ENCODE measurements at places on chromosomes 3 and 15.

DNA sequence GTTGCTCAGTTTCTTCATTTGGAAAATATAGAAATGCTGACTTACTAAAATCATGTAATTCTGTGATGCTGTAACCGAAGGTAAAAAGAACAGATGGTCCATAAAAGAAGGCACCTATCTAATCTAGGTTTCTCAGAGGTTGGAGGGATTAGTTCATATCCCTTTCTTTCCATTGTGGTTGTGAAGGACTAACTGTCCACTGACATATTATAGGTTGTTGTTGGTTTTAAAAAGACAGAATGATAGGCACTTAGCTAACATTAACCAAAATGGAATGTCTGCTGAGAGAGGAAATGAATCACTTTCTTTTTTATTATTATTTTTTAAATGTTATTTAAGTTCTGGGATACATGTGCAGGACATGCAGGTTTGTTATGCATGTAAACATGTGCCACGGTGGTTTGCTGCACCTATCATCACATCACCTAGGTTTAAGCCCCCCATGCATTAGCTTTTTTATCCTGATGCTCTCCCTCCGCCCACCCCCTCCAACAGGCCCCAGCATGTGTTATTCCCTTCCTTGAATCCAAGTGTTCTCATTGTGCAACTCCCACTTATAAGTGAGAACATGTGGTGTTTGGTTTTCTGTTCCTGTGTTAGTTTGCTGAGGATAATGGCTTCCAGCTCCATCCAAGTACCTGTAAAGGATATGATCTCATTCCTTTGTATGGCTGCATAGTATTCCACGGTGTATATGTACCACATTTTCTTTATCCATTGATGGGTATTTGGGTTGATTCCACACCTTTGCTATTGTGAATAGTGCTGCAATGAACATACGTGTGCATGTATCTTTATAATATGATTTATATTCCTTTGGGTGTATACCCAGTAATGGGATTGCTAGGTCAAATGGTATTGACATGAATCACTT is 45.8 kb downstream of the ALDH1A2 start:
- no peak for DNase-seq

- no peak for DNase-seq
These were observed 10.4 kb downstream of the WDR48 start for GRCh38 chr3:39062180-39062579.

GRCh38 chr3:134239538-134239937 is 11.1 kb downstream of the RYK start:
- DNase-seq, result no peak

DNA sequence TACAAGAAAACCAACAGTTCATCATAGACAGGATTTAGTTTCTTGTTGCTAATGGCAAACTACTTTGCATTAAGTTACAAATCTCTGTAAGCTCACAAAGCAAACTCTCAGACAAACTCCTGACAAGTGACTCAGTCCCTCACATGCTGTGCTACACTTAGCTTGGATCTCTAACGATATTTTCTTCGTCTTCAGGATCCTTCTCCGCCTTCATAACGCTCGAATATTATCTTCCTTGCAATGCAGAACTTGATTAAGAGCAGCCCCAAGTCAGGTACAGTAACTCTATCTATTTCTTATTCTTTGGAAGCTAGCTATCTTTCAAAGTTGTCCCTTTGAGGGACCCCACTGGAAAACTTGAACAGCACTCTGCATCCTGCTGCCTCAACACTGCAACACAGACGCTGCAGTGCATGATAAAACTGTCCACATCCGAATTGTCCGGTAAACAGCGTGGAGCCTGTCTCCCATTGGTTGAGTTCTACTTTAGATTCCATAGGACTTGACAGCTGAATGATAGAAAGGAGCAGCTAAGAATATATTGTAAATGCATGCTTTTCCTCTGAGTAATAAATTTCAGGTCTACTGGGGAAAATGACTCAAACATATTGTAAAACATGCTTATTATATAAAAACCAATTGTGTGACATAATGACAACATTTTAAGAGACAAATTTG is 61.3 kb downstream of the UACA start:
- DNase-seq, result no peak

GRCh38 chr15:92596623-92597022 is 59.0 kb downstream of the FAM174B start:
- no peak for DNase-seq

GRCh38 chr15:66294157-66294931 is 976 bp downstream of the DIS3L start:
- DNase-seq, result peak; percentile 65

DNA sequence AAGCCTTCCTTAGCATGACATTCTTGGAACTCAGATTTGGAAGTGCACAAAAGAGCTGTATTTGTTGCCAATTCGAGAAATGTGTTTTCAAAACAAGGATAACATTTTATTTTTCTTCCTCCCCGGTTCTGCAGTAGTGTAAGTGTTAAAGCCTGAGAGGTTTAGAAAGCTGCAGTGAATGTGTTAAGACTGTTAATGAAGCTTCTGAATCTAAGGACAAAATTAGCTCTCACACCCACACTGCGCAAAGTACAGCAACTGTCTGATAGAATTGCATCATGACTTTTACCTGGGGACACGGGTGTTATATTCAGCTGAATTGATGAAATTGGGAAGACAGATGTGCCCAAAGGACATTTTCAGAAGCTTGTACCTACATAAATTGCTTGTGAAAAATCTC is 344.4 kb downstream of the CADM2 start:
- DNase-seq, result no peak

DNA sequence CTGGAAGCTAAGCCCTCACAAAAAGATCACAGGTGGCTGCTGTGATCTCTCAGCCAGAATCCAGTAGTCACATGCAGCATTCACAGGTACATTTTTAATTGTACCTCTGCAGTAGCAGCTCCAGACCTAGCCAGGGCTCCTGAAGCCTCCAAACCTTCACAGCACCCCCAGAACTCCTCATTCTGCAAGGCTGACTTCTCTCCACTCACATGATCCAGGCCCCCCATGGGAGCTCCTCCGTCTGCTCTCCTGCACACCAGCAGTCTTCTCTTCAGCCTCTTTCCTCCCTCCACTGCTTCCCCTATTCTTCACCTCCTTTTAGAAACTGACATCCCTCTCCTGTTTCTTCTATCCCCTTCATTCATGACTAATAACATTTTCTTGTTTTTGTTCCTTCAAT is 13.2 kb upstream of the CPEB1 start:
- DNase-seq, result no peak

DNA sequence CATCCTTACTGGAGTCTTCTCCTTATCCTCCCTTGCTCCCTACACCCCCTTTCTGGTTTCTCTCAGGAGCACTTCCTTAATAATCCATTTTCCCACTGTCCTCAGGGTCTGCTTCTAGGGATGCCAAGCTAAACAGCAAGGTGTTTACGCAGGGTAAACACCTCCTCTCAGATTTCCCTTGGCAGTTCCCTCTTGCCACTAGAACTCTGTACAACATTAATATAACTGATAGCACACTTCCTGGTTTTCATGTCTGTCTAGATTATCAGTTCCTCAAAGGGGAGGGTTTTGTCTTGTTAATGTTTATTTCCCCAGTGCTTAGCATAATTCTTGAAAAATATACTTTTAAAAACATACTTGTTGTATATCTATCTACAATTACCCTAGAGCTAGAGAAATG is 118.0 kb upstream of the SLC24A5 start:
- DNase-seq, result no peak

DNA sequence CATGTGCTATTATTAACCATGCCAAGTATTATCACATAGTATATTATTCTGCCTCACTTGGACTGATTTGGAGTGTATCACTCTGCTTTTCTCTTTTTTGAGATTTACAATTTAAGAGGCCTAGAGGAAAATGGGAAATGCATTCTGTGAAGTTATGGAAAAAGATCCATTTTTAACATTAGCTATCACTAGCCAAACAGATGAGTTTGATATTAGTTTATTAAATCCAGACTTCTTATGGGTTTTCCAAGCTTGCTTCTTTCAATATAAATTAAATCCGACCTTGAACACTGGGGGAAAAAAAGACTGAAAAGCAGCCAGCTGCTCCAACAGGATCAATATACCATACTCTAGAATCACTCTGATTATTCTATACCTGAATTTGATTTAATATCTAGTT is 30.1 kb upstream of the PLOD2 start:
- DNase-seq, result no peak

- DNase-seq, result no peak
These were observed 20.3 kb upstream of the PPP4R2 start for GRCh38 chr3:72976281-72976741.

GRCh38 chr15:58277333-58277732 is 139.2 kb downstream of the AQP9 start:
- no peak for DNase-seq

- no peak for DNase-seq
These were observed 21.0 kb downstream of the RFT1 start for GRCh38 chr3:53109190-53109589.

GRCh38 chr15:69126054-69126469 is 34.4 kb upstream of the GLCE start:
- DNase-seq, result peak; percentile 71

DNA sequence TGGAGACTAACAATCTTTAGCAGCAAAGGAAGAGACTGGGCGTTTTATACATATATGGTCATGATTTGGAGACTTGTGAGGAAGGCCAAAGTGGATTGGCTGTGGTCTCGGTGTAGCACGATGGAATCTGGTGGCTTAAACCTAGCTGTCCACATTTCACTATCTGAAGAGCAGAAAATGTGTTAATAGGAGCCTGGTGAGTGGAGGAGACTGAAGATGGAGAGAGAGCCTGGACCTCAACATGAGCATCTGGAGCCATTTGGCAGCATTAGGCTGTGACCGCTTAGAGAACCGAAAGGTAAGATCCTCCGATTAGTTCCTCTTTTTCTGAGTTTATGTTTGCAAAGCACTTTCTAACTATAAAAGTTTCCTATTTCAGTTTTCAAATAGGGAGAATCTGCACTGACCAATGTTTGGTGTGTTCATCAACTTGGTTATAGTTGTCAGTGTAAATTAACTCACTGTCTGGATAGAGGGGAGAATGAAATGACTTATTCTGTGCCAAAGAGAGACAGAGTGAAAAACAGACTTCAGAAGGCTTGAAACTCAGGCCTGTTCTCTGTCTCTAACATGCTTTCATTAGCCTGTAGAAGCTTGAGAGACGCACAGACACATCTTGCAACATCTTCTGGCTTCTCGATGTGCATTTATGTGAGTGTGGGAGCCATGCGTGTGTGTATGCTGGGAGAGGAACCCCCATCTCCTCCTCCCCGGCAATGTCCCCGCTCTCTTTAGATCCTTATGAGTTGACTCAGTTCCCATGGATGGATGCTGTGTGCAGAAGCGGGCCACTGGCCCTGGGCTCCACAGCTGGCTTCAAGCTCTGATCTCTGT is 244.7 kb upstream of the TBL1XR1 start:
- peak; percentile 65 for DNase-seq

GRCh38 chr15:64706011-64706911 is 69.1 kb downstream of the RBPMS2 start:
- no peak for DNase-seq

DNA sequence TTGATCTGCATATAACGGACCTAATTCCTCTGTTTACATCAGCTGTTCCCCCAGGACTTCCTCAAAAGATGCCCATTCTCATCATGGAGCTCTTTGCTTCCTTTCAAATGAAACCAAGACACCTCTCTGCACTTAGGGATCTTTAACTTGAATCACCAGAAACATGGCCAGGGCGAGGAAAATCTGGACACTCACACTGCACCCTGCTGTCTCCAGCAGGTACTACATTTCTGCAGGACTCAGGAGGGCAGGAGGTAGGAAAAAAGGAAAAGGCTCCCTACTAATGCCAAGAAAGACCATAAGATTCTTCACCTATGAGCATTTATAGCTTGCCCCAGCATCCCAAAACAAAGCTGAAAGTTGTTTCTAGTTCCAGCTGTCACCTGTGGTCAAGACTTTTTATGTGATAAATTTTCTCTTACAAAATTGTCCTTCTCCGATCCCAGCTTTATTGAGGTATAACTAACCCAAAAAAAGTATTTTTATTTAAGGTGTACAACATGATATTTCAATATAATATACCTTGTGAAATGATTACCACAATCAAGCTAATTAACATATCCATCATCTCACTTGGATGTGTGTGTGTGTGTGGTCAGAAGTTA is 87.3 kb upstream of the C15orf61 start:
- DNase-seq, result peak; percentile 47

- no peak for DNase-seq
These were observed 1.6 kb upstream of the CALML4 start for GRCh38 chr15:68206711-68207151.

DNA sequence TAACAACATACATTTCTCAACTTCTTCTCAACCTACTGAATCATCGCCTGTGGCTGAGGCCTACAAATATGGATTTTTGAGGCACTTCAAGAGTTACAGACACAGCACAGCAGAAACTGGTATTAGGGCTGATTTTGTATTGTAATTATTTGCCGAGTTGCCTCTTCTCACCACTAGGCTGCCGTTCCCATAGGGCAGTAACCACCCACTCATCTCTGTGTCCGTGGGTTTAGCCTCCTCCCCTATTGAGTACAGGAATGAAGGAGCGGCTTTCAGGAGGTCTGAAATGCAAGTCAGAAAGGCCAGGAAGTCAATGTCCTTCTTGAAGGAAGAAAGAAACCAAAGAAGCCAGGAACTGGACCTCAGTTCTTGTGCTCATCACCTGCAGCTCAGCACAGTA is 220.8 kb downstream of the MTHFS start:
- no peak for DNase-seq

DNA sequence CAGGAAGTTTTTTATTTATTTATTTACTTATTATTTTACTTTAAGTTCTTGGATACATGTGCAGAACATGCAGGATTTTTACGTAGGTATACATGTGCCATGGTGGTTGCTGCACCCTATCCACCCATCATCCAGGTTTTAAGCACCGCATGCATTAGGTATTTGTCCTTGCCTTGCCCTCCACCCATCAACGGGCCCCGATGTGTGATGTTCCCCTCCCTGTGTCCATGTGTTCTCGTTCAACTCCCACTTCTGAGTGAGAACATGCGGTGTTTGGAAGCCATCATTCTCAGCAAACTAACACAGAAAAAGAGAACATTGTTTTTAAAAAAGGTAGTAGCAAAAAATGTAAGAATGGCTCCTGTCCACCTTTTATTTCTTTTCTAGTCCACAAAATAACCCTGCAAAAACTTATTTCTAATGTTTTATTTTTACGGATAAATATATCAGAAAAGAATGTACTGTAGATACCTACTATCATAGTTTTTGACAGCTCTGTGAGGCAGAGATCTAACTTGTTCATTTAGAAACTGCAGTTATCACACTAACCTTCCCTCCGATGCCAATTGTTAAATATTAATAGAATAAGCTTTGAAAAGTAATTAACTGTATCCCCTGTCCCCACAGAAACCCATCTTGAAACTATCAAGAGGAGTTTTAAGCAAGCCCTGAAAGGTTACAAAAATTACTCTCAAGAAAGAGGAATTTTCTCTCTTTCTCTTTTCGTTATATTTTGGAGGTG is 189.2 kb downstream of the LPP start:
- no peak for DNase-seq
